ENCODE measurements at places on chromosomes 6 and 20.
A peak's percentile ranks its signal among the peaks of the same experiment; 100 is the strongest.

- DNase-seq: no peak
These were observed 20.1 kb downstream of the HLA-DMB start for GRCh38 chr6:32920715-32921114.

- DNase-seq: no peak
These were observed 1.3 kb downstream of the RNF146 start for GRCh38 chr6:127267646-127268625.

DNA sequence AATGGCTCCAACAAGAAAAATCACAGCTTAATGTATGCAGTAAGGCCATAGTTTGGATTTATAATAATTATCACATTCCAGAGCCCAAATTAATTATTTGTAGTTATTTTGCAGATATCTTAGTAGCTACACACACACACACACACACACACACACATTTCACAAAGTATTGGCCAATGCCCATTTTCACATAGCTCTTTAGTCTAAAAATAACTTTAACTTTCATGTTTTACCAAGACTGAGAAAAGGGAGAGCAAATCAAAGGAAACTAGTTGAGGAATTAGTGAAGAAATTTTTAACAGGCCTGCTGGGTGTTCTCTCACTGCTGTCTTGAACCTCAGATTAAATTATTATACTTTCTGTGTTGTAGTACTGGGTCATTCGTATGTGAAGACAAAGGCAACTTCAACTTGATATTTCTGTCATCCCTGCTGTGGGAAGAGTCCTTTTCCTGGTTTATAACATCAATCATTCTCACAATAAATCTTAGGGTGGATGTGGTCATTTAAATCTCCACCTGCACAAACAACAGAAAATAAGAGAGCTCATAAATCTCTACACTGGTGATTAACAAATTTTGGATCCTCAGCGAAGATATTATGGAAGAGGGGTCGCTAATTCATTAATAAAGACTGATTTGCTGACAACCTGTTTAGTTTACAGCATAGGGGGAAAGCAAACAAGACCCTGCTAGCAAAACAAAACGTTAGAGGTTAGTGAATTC is 1.6 kb upstream of the TCF21 start:
- DNase-seq: no peak

- no peak for DNase-seq
These were observed 37.1 kb downstream of the PLEKHG1 start for GRCh38 chr6:150636808-150637207.

- DNase-seq: no peak
These were observed 347.6 kb upstream of the MMS22L start for GRCh38 chr6:97630604-97631003.

DNA sequence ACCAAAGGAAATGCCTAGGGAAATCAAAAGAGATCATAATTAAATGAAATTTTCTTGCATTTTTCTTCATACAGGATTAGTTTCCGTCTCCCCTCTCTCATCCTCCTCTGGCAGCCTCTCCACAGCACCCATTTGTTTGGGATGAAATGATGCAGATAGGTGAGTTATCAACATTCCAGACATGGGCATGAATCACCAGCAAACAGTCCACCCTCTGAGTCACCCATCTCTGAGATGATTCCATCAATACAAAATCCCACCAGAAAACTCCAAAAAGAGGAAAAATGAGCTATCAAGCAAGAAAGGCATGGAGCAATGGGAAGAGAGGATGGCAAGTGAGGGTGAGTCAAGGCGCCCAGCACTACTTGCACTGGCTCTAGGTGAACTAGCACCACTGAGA is 11.4 kb downstream of the MC3R start:
- no peak for DNase-seq

DNA sequence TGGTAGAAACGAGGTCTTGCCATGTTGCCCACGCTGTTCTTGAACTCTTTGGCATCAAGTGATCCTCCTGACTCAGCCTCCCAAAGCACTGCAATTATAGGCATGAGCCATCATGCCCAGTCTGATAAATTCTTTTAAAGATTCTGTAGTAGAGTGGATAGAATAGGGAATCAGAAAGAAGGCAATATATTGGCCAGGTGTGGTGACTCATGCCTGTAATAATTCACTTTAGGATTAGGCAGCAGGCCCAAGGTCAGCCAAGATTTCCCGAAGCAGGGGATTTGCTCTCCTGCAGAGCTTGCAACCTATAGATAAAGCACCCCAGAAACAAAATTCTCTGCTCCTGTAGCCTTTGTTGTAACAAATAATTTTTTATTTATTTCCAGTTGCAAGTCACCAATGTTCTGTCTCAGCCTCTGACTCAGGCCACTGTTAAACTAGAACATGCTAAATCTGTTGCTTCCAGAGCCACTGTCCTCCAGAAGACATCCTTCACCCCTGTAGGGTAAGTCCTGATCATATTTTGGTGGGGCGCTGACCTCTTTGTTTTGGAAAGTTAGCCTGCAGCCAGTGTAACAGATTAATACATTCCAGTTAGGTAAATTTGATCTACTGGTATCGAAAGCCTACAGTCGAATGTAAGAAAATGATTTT is 30.4 kb upstream of the MROH8 start:
- no peak for DNase-seq

DNA sequence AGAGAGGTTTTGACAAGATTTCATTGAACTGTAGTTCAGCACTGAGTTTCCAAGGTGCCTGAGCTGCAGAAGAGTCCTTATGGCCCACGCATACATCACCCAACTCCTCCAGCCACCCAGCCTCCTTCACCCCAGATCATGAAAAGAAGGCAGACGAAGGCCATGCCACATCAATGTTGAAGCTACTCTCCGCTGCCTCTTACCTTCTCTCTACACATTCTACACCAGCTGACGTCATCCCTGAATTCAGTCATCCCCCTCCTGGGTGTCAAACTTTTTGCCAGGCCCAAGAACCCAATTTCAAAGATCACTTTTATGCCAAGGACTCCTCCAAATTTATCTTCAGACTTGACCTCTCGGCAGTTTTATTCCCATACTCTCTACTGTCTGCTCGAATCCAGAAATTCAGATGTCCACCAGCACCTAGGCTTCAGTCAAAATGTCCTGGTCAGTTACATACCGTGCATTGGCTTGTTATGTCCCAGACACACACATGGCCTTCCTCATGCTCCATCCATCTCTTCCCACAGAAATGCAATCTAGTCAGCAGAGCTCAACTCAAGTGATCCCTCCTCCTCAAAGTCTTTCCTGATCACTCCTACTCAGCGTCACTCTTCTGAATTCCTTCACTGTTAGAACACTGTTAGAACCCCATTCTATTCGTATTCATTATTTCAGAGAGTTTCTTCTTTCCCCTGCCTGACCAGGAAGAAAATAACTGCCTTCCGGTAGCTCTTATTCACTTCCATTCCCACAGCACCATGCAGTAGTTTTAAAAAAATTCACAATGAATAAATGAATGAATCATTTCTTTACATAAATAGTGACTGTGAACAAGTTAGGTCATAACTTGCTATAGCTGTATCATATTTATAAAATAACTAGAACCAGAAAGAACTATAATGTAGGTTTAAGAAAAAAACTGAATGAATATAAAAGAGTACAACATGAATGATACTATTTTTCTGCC is 11.5 kb downstream of the ATXN1 start:
- no peak for DNase-seq

GRCh38 chr20:57698116-57698866 is 11.5 kb downstream of the PMEPA1 start:
- no peak for DNase-seq

- DNase-seq: no peak
These were observed 63.8 kb upstream of the CD83 start for GRCh38 chr6:14053811-14054210.

GRCh38 chr6:7891078-7891872 is 19.3 kb downstream of the TXNDC5 start:
- DNase-seq: no peak

- no peak for DNase-seq
These were observed 8.8 kb downstream of the CD109 start for GRCh38 chr6:73704798-73705197.

DNA sequence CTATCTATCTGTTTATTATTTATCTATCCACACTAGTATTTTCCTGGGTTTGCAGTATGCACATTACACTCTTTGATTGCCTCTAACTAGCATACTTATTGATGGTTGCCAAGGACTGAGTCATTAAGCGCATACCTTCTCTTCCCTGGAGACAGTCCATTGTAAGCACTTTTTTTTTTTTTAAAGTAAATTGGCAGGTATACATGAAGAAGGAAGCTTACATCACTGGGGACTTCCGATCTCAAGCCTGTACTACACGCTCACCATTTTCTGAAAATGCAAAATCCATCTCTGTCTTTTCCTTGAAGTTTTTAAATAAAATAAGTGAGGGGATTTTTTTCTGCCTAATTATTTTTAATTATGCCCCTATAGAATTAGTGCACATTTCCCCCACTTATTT is 63.5 kb downstream of the HMGN3 start:
- no peak for DNase-seq

- peak; percentile 40 for DNase-seq
These were observed 242.5 kb downstream of the TTLL2 start for GRCh38 chr6:167567142-167568033.

DNA sequence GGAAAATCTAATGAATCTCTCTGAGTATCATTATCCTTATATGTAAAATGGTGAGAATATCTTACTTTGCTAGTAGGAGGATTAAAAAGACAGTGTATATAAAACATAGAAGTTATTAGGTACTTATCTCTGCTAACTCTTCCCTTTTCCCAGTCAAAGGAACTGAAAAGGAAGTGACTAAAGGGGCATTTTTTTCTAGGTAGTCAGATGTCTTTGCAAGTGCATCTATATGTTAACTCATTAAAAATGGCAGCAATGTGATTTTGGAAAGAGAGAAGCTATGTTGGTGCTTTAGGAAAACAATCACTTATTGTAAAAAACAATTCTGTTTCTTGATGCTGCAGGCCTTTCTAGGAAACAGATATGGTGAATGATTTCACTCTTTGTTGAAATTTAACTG is 180.9 kb downstream of the SAMD5 start:
- no peak for DNase-seq

DNA sequence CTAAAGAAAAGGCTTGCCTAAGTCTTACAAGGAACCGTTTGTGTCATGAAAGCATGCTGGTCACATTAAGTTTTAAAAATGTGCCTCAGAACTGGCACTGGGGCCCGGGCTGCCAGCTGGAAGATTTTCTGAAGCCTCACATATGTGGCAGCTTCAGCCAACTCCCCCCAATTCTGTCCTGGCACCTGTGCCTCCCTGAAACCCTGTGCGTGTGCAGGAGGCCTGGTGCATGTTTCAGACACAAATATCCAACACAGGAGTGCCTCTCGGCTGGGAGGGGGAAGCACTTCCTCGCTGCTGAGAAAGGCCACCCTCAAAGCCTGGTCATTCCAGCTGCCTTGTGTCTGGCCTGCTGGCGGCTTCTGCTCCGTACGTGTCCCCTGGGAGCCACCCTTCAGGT is 188.5 kb upstream of the SNX9 start:
- DNase-seq: no peak

GRCh38 chr6:74656453-74656852 is 549.4 kb downstream of the COL12A1 start:
- DNase-seq: no peak

GRCh38 chr6:87701676-87702588 is at the start of gene AKIRIN2:
Gene AKIRIN2 (minus strand): TSS chr6:87702233. CDS start chr6:87701684, 549 bp downstream.
- DNase-seq: peak; percentile 98

- DNase-seq: no peak
These were observed 109.8 kb downstream of the DTNBP1 start for GRCh38 chr6:15553031-15553430.

DNA sequence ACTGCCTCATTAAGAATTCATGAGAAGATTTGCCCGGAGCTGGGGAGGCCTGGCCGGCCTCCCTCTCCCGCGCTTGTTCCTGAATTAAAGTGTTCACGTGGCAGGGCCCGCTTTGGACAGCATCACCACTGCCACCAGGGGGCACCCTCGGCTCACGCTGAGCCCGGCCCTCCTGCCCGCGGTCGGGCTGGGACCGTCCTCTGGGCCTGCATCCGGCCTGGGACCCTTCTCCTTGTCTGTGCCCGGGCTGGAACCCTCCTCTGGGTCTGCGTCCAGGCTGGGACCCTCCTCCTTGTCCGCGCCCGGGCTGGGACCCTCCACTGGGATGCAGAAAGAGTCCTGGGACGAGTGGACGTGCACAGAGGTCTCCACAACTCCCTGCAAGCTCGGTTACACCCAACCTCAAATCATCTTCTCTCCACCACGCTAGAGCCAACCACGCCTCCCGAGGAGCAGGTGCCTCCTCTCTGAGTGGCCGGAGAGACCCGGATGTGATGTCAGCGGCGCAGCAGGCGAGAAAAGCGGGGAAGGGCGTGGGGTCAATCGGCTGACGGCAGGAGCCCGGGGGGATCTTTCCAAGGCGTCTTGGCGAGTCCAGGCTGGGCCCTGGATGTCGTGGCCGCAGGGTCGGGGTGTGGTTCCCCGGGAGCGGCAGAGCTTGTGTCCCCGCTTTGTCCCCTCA is 50.9 kb upstream of the DACT2 start:
- DNase-seq: peak; percentile 42

DNA sequence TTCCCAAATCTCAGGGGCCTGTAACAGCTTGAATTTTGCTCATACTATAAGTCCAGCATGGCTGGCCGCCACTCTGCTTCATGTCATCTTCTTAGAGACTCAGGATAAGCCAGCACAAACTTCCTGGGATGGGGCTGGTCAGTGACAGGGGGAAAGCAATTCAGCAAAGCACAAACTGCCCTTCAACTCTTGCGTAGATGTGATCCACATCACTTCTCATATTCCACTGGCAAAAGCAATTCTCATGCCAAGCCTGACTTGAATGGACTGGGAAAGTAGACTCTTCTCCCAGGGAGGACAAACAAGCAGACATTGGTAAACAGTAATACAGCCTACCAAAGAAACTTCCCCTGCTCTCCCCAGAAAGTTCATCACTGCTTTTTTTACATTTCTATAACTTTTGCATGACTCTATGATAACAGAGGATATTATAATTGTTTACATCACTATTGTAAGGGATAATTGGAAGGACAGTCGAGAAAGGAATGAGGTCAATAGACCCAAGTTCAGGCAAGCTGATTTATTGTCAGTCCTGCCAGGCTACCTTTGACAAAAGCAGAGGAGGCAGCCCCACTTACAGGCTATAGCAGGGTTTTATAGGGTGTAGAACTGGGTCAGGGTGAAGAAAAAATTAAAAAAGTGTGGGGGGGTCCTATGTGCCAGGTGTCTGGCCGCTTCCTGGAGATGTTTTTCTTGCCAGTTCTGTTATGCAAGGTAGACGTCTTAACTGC is 37.4 kb downstream of the RBM24 start:
- DNase-seq: no peak

- no peak for DNase-seq
These were observed 78.5 kb upstream of the FRMD1 start for GRCh38 chr6:168157272-168158212.

GRCh38 chr6:141675957-141676356 is 456.8 kb upstream of the GJE1 start:
- no peak for DNase-seq

GRCh38 chr6:90859612-90860011 is 272.7 kb upstream of the MAP3K7 start:
- no peak for DNase-seq

- DNase-seq: no peak
These were observed 33.4 kb downstream of the MTRES1 start for GRCh38 chr6:107061125-107062020.

GRCh38 chr6:170147832-170148708 is 142.8 kb downstream of the DLL1 start:
- no peak for DNase-seq

- no peak for DNase-seq
These were observed 65.5 kb downstream of the GMDS start for GRCh38 chr6:2179950-2180349.

GRCh38 chr6:138225953-138226352 is 7.7 kb upstream of the PBOV1 start:
- no peak for DNase-seq

GRCh38 chr6:156735751-156736150 is 41.4 kb upstream of the ARID1B start:
- DNase-seq: no peak

GRCh38 chr6:155397172-155397705 is 58.4 kb downstream of the NOX3 start:
- no peak for DNase-seq

Data from globus pallidus (tissue), 1 donor.